ENCODE measurements at places on chromosomes 2 and 18. TPM values are rescaled to one million over a fixed set of nuclear protein-coding genes. Genes with fewer than 3 reads are reported as not detected.

GRCh38 chr18:21904856-21905255, 164.3 kb downstream of the MIB1 start:
- no peaks in the 10 kb centered on the region for H3K4me1 ChIP-seq
- no peak overlapping the region for H3K27ac ChIP-seq
- no peaks in the 10 kb centered on the region for H3K36me3 ChIP-seq
- DNase-seq = no peak
- H3K27me3 ChIP-seq = peaks cover 26% of the 10 kb centered on the region

DNA sequence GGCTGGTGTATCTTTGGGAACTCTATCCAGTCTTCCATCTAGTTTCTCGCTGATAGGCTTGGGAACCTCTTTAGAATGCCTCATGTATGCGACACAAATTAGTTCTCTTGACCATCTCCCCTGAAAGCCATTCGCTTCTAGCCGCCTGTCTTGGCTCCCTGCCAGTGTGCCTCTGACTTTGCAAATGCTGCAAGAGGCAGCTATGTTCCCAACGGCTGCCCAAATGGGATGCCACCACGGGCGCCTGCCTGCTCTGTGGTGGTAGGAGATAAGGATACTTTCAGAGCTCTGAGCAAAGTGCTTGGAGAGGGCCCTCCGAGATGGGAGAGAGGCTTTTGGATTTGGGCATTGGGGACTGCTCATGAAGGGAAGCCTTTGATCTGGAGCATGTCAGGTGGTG, 77.7 kb upstream of the IGFBP5 start:
- H3K4me1 ChIP-seq = peaks cover 22% of the 10 kb centered on the region
- H3K4me3 ChIP-seq = no peak overlapping the region

- H3K27me3 ChIP-seq = no peaks in the 10 kb centered on the region
- no peak overlapping the region for H3K27ac ChIP-seq
- no peak for DNase-seq
- no peaks in the 10 kb centered on the region for H3K36me3 ChIP-seq
These were observed 11.2 kb downstream of the REV1 start for GRCh38 chr2:99478632-99479031.

DNA sequence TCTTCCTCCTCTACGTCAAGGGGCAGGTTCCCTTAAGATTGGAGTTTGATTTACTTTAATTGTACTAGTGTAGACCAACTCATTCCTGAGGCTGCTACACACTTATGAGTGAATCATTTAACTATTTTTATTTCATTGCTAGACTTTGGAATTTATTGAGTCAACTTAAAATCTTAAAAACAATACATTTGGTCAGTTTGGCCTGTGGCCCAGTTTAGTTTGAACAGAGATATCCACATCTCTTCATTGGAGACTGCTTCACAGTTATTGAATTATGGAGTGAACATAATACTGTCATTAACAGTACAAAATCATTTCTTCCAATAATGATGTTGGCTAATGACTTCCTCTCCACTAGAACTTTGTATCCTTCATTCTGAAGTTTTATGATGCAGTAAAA, 34.5 kb upstream of the STPG4 start:
- H3K27me3 ChIP-seq = no peaks in the 10 kb centered on the region
- peak overlapping the region; percentile 96 for H3K27ac ChIP-seq
- DNase-seq = peak; percentile 89
- H3K4me3 ChIP-seq = peak overlapping the region; percentile 9

DNA sequence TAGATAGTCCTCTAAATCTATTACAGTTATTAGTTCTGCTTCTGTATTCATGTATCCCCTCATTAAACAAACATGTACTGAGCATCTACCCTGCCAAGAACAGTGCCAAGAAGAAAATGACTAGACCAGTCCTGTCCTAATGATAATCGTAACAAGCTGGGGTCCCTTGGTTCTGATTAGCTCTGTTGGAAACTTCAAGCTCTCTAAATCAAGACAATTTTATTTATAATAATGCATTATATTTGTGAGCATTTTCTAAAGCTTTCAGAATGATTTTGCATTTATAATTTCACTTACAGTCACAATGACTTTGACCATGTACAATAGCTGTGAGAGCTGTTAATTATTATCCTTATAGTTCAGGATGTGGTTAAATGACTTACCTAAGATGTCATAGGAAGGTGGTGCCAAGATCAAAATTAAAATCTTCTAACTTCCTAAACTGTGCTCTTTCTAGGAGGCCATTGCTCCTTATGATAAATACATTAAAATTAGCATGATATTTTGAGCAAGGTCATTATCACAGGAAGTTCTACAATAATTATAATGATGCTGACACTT, 336.5 kb upstream of the SLC39A10 start:
- no peak overlapping the region for H3K4me3 ChIP-seq
- no peak for DNase-seq
- H3K27ac ChIP-seq = no peak overlapping the region
- H3K27me3 ChIP-seq = no peaks in the 10 kb centered on the region

Gene CSRNP3
- total RNA-seq = 2.7 TPM

Measured in osteoblast (primary cell).